ENCODE measurements at places on chromosomes 13 and 19. TPM values are rescaled to one million over a fixed set of nuclear protein-coding genes. Genes with fewer than 3 reads are reported as not detected.

Gene PRSS57
- not detected for total RNA-seq

Gene CCL25
- not detected for total RNA-seq

Gene MIA
- 4.6 TPM for total RNA-seq

Gene MEIOSIN
- total RNA-seq: not detected

Gene NEK5
- total RNA-seq: 1.4 TPM

Gene RYR1
- total RNA-seq: 1.4 TPM

Gene IZUMO1
- 1.0 TPM for total RNA-seq

DNA sequence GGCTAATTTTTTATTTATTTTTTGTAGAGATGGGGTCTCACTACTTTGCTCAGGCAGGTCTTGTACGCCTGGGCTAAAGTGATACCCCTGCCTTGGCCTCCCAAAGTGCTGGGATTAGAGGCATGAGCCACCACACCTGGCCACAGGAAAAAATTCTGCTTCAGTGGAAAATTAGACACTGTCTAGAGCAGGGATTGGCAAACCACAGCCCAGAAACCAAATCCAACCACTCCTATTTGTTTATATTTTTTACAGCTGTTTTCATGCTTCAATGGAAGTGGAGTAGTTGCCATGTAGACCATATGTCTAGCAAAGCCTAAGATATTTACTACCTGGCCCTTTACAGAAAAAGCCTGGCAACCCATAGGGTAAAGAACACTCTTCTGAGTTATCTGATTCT lies 123.7 kb upstream of the MRI1 start:
- no peak overlapping the region for H3K4me3 ChIP-seq
- no peak for DNase-seq
- peaks cover 6% of the 10 kb centered on the region for H3K27me3 ChIP-seq

GRCh38 chr13:112690283-112690929 lies 568 bp downstream of the ATP11A start:
- no peaks in the 10 kb centered on the region for H3K36me3 ChIP-seq
- DNase-seq: peak; percentile 36
- no peaks in the 10 kb centered on the region for H3K27me3 ChIP-seq
- peaks cover 38% of the 10 kb centered on the region for H3K4me1 ChIP-seq

GRCh38 chr13:57044910-57045309 lies 95.8 kb upstream of the PRR20A start:
- no peak for DNase-seq
- peaks cover 12% of the 10 kb centered on the region for H3K4me1 ChIP-seq
- no peaks in the 10 kb centered on the region for H3K27me3 ChIP-seq
- H3K4me3 ChIP-seq: no peak overlapping the region
- H3K36me3 ChIP-seq: no peaks in the 10 kb centered on the region

- H3K4me3 ChIP-seq: no peak overlapping the region
- H3K36me3 ChIP-seq: peaks cover 6% of the 10 kb centered on the region
- no peaks in the 10 kb centered on the region for H3K27me3 ChIP-seq
- no peak for DNase-seq
Measured at GRCh38 chr19:8143041-8143440, 6.4 kb downstream of the FBN3 start.

- H3K36me3 ChIP-seq: peaks cover 2% of the 10 kb centered on the region
- DNase-seq: no peak
- no peaks in the 10 kb centered on the region for H3K4me1 ChIP-seq
- H3K27me3 ChIP-seq: no peaks in the 10 kb centered on the region
Measured at GRCh38 chr13:47337781-47338507, 441.1 kb upstream of the HTR2A start.

- no peak overlapping the region for H3K4me3 ChIP-seq
- H3K27me3 ChIP-seq: no peaks in the 10 kb centered on the region
- DNase-seq: no peak
Measured at GRCh38 chr13:74625541-74625940, 491.3 kb upstream of the KLF12 start.

DNA sequence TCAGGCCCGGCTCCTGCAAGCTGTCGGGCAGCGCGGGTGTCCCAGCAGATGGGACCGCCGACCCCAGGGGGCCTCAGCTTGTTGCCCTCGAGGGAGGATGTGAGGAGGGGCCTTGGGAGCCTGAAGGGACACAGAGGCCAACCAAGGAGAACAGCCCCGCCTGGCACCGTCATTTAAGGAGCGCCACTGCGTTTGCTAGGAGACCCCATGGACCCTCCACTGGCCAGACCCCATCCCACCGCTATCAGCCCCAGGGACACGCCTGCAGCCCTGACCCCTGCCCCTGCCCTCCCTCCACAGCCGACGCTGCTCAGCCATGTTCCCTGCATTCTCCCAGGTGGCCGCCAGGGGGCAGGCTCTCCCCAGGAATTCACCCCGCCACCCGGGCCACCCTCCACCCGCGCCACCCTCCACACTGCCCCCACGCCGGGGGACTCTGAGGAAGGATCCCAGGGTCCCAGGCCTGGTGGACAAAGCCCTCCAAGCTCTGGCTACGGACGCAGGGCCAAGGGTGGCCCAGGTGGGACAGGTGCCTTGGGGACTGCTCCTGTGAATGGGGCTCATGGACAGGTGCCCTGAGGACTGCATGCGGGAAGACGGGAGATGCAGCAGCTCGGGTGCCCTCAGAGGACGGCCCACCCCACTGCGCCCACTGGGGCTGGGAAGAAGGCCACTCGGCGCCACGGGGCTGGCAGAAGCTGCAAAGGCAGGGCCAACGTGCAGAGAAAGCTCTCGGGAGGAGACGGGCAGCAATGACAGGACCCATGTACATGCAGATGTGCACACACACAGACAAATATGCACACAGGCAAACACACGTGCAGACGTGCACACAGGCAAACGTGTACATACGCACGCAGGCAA lies 34.4 kb downstream of the PIP5K1C start:
- H3K4me1 ChIP-seq: peaks cover 2% of the 10 kb centered on the region
- peaks cover 11% of the 10 kb centered on the region for H3K36me3 ChIP-seq
- H3K4me3 ChIP-seq: no peak overlapping the region
- H3K27ac ChIP-seq: no peak overlapping the region
- no peaks in the 10 kb centered on the region for H3K27me3 ChIP-seq
- DNase-seq: peak; percentile 76

DNA sequence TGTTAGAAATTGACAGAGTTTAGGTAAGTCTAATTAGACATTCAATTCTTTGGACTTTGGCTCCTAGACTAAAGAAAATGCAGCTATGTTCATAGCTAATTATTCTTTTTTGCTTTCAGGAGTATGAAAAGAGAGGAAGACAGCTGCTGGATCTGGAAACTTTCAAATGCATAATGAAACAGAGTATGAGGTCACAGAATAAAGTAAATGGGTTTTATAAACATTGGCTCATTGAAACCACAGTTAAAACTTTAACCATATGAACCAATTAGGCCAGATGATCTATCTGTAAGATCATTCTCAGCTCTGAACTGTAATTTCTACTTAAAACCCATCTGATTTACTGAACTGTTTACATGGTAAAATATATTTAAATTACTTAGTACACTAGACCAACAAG lies 82.7 kb downstream of the TEX26 start:
- no peaks in the 10 kb centered on the region for H3K4me1 ChIP-seq
- H3K36me3 ChIP-seq: no peaks in the 10 kb centered on the region
- peaks cover 23% of the 10 kb centered on the region for H3K27me3 ChIP-seq
- no peak overlapping the region for H3K4me3 ChIP-seq
- DNase-seq: no peak
